ENCODE measurements at places on chromosomes 5 and 9.

GRCh38 chr5:93717162-93717561, 24.2 kb downstream of the POU5F2 start:
- no peak for DNase-seq

DNA sequence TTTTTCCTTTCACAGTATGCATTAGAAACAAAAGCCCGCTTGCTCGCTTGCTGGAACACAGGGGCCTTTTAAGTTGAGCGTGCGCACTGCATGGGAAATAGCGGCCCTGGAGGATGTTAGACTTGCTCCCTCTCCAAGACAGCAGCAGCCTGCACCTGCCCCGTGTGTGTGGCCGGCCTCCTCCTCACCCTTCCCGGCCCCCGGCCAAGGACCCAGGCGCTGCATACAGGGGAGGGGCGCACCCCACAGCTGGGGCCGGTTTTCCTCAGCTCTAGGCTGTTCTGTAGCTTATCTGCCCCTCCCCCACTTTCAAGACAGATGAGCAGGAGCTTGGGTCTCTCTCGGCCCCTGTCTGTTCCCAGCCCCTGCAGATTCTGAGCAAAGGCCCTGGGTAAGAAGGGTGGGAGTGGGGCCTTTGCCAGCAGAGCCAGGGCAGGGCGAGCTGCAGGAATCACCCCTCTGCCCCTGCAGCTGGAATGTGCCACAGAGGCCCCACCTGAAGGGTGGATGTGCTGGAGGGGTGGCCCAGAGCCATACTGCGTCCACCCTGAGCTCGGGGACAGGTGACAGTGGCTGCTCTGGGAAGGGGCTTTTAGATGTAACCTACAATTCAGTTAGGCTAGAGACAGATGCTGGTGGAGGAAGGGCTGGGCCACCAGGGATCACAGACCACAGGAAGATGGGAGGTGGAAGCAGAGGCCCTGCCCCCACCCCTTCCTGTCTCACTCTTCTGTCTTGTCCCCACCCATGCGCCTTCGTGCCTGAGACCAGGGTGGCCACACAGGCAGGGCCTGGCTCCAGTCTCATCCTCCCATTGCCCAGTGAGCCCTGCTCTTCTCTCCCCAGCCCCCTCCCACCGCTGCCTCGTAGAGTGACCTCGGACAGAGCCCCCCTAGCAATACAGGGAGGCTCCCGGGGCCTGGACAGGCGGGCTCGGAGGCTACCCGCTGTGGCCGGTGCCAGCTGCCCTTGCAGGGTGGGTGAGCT, 132.4 kb downstream of the DAB2IP start:
- peak; percentile 3 for DNase-seq

DNA sequence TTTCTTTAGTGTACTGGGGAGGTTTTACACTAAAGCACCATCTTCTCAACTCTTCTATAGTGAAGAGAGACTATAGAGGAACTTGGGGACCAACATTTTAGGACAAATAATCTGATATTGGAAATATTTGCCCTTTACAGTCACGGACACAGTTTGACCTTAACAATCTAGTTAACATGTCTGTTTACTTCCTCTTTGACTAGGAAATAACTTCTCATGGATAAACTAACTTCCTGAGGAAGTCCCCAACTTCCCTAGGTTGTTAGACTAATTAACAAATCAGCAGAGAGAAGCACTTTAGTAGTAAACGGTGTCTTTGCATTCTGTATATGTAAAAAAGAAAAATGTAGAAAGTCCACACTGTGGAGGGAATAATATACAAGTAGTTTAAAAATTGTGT, 127.7 kb downstream of the FBXL7 start:
- no peak for DNase-seq

GRCh38 chr5:1511651-1512540, 11.9 kb downstream of the LPCAT1 start:
- DNase-seq: peak; percentile 9

GRCh38 chr5:97854871-97855762, 672.1 kb upstream of the RIOK2 start:
- no peak for DNase-seq

- peak; percentile 64 for DNase-seq
These were observed at the start of gene SLC12A7 for GRCh38 chr5:1111727-1112289. TSS of gene SLC12A7 (minus strand) at chr5:1112063. CDS start at chr5:1111991, 72 bp downstream.

- no peak for DNase-seq
These were observed 532.7 kb upstream of the GRAMD2B start for GRCh38 chr5:125890511-125890931.

GRCh38 chr5:143775258-143775657, 36.7 kb upstream of the HMHB1 start:
- DNase-seq: no peak

DNA sequence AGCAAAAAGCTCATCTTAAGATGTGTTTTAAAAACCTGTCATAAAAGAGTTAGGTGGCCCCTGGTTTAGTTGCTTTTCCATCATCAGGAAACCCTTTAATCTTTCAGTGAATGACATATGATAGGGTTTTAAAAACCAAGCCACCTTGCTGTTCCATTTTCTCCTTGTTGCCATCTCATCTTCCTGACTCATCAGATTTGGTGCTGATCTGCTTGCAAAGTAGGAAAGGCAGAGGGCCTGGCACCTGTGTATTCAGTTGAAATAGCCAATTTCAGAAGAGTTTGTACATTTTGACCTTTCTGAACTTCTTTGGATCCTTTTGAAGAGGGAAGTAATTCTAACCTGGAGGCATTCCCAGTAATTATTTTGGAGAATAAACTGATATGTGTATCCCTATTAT, 272.7 kb downstream of the CD180 start:
- no peak for DNase-seq

DNA sequence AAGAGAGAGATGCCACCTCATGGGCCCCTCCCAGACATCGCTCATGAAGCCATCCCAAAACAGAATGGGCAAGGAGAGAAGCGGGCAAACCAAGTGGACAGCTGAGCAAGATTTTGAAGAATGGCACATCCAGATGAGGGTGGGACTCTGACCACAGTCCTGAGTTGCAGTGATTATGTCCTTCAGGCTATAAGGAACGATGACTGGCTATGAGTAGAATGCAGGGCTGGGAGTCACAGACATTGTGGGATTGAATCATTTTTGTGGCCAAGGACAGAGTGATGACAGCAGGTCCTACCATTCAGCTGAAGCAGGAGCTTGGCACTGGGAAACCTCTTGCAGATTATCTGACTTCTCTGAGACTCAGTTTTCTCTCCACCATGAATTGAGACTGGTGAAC, 245.7 kb upstream of the SLC30A5 start:
- no peak for DNase-seq

DNA sequence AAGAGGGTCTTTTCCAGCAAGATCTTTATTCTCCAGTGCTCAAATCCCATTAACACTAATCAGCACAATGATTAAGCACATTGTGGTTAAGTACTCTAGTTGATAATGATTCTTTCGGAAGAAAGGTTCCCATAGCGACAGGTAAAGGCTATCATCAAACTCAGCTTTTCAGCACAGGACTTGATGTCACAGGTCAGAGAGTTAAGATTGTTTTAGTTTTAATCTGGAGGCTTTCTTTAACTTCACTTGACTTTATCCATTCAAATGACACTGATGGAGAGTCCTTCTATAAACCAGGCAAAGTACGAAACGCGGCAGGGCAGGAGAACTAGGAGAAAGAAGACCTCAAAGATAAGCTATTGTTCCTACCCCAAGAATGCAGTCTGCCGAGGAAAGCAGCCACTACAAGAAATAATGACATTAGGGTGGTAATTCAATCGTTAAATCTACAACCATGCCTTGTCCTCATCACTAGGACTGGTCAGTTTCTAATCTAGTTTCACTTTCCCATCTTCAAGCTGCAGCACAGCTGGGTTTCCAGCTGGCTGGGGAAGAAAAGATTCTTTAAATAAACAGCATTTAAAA, 4.6 kb downstream of the NRG2 start:
- DNase-seq: no peak

DNA sequence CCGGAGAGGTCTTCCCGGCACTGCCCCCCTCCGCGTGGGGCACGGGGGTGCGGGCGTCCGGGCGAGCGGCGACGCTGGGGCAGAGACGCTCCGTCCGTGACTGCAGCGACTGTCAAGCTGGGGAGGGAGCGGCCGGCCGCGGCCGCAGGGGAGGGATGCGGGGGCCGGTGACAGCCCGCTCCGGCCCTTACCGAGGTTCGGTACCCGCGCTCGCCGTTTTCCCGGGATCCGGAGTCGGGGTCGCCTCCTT, 400 bp downstream of the KDM4C start:
- no peak for DNase-seq

GRCh38 chr9:76502746-76503145, 43.8 kb downstream of the GCNT1 start:
- DNase-seq: no peak

DNA sequence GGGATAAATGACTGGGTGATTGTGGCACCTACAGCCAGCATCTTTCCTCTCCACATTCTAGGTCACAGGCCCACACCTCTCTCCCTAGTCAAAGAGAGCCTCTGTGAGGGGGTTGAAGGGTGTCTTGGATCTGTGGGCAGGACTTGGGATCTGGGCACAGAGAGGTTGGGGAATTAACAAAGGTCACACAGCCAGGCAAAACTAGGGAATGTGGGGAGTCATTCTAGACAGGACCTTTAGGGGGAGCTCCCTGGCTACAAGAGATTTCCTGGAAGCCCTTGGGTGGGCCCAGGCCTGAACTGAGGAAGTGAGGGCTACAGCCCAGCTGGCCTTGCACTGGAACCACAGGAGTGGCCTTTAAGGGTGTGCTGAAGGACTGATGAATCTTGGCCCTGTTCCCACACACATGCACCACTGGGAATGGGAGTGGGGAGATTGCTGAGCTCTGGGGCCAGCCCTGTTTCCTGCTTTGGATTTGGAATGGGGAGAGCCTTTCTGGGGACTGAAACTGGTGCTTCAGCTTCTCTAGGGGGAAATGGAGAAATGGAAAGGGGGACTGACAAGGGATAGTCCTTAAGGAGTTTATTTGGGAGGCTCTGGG, 12.4 kb upstream of the CXXC5 start:
- DNase-seq: no peak

DNA sequence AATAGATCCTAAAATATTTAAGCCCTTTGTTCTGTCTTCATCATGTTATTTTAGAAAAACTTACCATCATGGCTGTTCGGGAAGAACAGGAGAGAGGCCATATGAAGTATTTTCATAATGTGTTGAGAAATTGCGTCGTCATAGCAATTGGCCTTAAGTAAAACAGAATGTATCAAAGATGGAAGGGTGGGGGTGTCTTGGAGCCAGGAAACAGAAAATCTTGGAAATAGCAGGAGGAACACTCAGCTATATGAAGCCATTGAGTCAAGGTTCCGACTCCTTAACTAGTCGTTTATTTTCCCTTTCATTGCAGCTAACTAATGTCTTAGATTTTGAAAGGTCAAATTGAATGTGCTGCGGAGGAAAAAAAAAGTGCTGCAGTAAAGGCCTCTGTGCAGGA, 1.3 kb downstream of the SPTAN1 start:
- DNase-seq: no peak

All from CD8-positive, alpha-beta T cell (primary cell).